ENCODE measurements at places on chromosomes 1 and 21. TPM values are rescaled to one million over a fixed set of nuclear protein-coding genes. Genes with fewer than 3 reads are reported as not detected.
A peak's percentile ranks its signal among the peaks of the same experiment; 100 is the strongest.

DNA sequence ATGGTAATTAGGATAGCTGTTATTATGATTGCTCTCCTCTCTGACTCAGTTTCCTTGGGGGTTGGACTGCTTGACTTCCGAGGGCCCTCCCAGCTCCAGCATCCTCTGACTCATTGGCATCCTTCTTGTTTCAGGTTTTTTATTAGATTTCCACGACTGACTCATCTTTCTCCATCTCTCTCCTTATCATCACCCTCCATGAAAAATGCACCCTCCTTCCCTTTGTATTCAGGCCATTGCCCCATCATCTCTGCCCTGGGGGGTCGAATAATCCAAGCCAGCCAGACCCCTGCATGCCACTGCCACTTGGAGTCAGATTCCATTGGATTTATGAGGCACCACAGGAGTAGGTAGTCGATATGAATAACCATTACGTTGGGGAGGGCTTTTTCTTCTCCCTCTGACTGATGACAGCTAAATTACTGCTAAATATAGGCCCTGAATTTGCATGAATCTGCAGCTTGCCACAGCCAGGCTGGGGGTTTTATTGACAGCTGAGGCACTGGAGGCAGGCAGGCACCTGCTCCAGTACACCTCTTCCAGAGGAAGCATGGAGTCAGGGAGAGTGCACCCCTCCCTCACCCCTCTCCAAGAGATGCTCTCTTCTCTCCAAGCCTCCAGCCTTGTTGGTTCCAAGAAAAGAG is 91.7 kb downstream of the C1orf94 start:
- no peaks in the 10 kb centered on the region for H3K36me3 ChIP-seq
- no peak for DNase-seq
- H3K27ac ChIP-seq, result no peak overlapping the region

DNA sequence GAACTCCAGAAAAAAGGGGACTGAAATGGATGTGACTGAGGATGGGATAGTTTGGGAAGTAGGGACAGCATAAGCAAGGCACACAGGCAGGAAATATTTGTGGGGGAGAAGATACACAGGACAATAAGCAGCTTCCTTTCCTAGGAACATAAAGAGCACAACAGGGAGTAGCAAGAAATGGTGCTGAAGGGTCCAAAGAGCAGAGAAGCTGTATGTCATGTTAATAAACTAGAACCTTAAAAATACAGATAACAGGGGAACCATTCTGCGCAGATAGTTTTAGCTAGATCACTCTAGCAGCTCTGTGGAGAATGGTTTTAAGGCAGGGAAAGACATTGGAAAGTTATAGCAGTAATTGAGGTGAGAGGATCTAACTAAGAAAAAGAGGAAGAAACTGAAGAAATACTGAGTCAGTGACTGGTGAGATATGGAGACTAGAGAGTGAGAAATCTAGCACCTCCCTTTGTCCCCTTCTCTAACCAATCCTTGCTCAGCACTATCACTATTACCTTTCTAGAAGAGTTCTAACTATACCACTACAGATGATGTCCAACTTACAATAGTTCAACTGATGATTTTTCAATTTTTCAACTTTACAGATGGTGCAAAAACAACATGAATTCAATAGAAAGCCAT is 95.0 kb downstream of the CDC42BPA start:
- H3K27me3 ChIP-seq, result peaks cover 23% of the 10 kb centered on the region
- H3K27ac ChIP-seq, result no peak overlapping the region
- no peaks in the 10 kb centered on the region for H3K4me1 ChIP-seq
- no peaks in the 10 kb centered on the region for H3K36me3 ChIP-seq

GRCh38 chr1:109719337-109719837 is 7.3 kb downstream of the GSTM5 start:
- DNase-seq, result no peak
- peaks cover 4% of the 10 kb centered on the region for H3K4me1 ChIP-seq
- no peaks in the 10 kb centered on the region for H3K36me3 ChIP-seq
- H3K27me3 ChIP-seq, result peaks cover 11% of the 10 kb centered on the region
- no peak overlapping the region for H3K27ac ChIP-seq
- H3K4me3 ChIP-seq, result no peak overlapping the region

DNA sequence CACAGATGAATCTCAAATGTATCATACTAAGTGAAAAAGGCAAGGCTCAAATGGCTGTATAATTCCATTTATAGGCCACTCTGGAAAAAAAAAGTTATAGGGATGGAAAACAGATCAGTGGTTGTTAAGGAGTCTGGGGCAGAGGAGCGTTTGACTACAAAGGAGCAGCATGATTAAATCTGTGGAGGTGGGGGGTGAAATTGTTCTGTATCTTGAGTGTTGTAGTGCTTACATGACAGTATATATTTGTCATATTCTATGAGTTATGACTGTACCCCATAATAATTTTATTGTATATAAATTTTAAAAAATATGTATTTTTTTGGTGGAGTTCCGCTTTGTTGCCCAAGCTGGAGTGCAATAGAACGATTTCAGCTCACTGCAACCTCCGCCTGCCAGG is 10.3 kb downstream of the TAF12 start:
- H3K27ac ChIP-seq, result no peak overlapping the region
- DNase-seq, result no peak
- no peak overlapping the region for H3K4me3 ChIP-seq
- H3K36me3 ChIP-seq, result peaks cover 5% of the 10 kb centered on the region

- no peaks in the 10 kb centered on the region for H3K36me3 ChIP-seq
- no peak overlapping the region for H3K27ac ChIP-seq
- no peak for DNase-seq
- H3K4me3 ChIP-seq, result no peak overlapping the region
- no peaks in the 10 kb centered on the region for H3K4me1 ChIP-seq
- H3K27me3 ChIP-seq, result no peaks in the 10 kb centered on the region
These were observed 158.9 kb downstream of the PRDM16 start for GRCh38 chr1:3227893-3228292.

DNA sequence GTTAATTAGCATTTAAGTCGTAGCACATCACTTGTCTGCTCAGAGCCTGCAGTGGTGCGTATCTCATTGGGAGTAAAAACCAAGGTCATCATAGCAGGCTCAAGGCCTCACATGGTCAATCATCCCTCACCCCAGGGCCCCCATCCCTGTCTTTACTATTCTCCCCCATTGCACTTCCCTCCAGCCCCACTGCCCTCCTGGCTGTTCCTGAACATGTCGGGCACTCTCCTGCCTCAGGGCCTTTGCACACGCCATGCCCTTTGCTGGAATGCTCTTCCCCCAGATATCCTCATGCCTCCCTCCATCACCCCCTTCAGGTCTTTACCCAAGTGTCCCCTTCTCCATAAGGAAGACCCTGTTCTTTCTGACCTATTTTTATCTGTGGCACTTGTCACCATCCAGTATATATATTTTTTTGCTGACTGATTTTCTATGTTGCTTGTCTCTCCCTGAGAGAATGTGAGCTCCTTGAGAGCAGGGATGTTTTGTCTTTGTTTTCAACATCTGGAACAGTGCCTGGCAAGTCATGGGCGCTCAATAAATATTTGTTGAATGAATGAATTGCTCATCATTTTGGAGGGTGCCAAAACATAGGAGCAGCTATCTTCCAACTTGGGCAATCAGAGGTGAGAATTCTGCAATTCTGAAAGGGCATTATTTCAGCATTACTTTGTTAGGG is 74.1 kb upstream of the POU3F1 start:
- no peaks in the 10 kb centered on the region for H3K36me3 ChIP-seq
- no peaks in the 10 kb centered on the region for H3K27me3 ChIP-seq
- no peaks in the 10 kb centered on the region for H3K4me1 ChIP-seq
- no peak for DNase-seq

- H3K27ac ChIP-seq, result no peak overlapping the region
- peaks cover 26% of the 10 kb centered on the region for H3K4me1 ChIP-seq
- H3K36me3 ChIP-seq, result no peaks in the 10 kb centered on the region
- no peak overlapping the region for H3K4me3 ChIP-seq
These were observed 30.1 kb upstream of the TENT5C start for GRCh38 chr1:117575586-117576225.

- no peak for DNase-seq
- no peaks in the 10 kb centered on the region for H3K36me3 ChIP-seq
- no peak overlapping the region for H3K27ac ChIP-seq
- H3K27me3 ChIP-seq, result peaks cover 19% of the 10 kb centered on the region
- H3K4me1 ChIP-seq, result no peaks in the 10 kb centered on the region
- H3K4me3 ChIP-seq, result no peak overlapping the region
These were observed 91.6 kb downstream of the RNF220 start for GRCh38 chr1:44496541-44497171.

DNA sequence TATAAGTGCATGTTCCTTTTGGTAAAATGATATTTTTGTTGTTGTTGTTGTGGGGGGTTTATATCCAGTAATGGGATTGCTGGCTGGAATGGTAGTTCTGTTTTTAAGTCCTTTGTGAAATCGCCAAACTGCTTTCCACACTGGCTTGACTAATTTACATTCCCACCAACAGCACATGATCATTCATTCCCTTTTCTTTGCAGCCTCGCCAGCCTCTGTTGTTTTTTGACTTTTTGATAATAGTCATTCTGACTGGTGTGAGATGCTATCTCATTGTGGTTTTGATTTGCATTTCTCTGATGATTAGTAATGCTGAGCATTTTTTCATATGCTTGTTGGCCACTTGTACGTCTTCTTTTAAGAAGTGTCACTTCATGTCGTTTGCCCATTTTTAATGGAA is 188.5 kb upstream of the CHRM3 start:
- no peak overlapping the region for H3K27ac ChIP-seq
- no peaks in the 10 kb centered on the region for H3K36me3 ChIP-seq
- no peaks in the 10 kb centered on the region for H3K27me3 ChIP-seq

GRCh38 chr21:35050348-35051286 is 1.5 kb upstream of the RUNX1 start:
- DNase-seq, result no peak
- peaks cover 8% of the 10 kb centered on the region for H3K36me3 ChIP-seq
- H3K27me3 ChIP-seq, result peaks cover 15% of the 10 kb centered on the region
- peaks cover 60% of the 10 kb centered on the region for H3K4me1 ChIP-seq
- H3K4me3 ChIP-seq, result peak overlapping the region; percentile 43
- peak overlapping the region; percentile 96 for H3K27ac ChIP-seq

DNA sequence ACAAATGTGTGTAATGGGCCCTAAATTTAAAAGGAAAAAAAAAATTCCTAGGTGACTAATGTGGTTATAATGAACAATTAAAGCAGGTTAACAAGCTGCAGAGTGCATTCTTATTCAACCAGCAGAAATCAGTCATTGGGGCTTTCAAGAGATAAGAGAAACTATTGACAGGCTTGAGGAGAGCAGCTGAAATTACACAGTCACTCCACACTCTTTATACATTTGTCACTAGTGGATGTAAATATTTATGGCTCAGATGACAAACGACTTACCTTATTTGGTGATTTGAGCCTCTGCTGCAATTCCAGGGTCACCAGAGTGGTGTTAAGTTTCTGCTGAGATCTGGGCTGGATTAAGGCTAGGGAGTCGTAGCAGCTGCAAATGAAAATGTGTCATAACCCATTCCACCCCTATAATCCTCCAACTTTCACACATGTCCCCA is 896.3 kb downstream of the TTLL7 start:
- no peak for DNase-seq

GRCh38 chr1:36248250-36248894 is 24.1 kb downstream of the THRAP3 start:
- H3K4me3 ChIP-seq, result no peak overlapping the region
- H3K27me3 ChIP-seq, result no peaks in the 10 kb centered on the region
- peaks cover 29% of the 10 kb centered on the region for H3K36me3 ChIP-seq
- peaks cover 28% of the 10 kb centered on the region for H3K4me1 ChIP-seq
- no peak overlapping the region for H3K27ac ChIP-seq

DNA sequence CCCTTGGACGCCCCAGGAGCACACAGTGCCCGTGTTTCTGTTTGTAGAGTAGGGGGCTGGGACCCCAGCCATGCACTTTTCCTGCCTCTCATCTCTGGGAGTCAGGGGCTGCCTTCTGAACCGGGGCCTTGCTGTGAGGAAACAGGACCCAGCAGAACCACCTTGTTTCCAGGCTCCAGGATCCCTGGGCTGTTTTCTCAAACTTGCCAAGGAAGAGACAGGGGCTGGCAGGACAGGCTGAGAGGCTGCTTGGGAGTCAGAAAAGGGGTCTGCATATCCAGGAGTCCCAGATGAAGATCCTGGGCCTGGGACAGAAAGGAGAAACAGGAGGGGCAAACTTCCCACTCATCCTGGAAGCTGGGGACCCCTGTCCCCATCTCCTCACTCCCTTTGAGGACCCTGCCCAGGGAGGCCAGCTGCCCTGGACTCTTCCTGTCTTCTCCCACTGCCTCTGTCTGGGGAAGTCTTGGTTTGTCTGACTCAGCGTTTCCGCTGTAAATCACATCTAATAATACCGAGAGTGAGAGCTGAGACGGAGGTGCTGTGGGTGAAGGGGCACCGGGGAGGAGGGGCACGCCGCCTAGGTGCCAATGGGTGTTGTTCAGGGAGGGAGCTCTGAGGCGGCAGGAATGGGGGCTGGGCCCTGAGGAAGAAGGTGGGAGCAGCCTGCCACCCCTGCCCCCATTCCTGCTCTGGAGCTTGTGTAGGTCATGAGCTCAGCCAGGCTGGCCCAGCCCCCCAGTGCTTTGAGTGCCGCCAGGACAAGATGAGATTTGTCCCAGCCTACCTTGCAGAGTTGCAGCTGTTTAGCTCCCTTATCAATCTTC is 16.7 kb downstream of the POU3F1 start:
- peak overlapping the region; percentile 39 for H3K4me3 ChIP-seq
- H3K36me3 ChIP-seq, result peaks cover 4% of the 10 kb centered on the region
- peak; percentile 86 for DNase-seq
- peak overlapping the region; percentile 82 for H3K27ac ChIP-seq

DNA sequence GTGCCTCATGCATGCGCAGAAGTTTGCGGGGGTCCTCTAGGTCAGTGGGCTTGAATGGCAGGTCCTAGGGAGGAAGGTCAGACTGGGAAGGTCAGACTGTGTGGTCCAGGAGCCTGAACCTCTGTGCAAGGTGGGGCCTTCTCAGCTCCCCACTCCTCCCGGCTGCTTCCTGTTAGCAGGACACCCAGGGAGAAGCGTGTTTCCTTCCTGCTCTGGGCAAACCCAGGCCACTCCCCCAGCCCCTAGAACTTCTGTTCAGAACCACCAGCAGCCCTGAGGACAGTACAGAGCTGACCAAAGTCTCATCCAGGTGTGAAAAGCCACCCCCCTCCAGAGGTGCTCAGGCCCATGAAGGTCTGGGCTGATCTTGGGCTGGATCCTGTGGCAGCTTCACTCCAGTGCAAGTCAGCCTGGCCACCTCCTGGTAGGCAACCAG is 29.9 kb downstream of the NAV1 start:
- H3K27me3 ChIP-seq, result no peaks in the 10 kb centered on the region
- H3K4me3 ChIP-seq, result no peak overlapping the region
- H3K4me1 ChIP-seq, result no peaks in the 10 kb centered on the region
- no peaks in the 10 kb centered on the region for H3K36me3 ChIP-seq
- no peak overlapping the region for H3K27ac ChIP-seq

GRCh38 chr1:6273380-6273891 is 12.5 kb upstream of the GPR153 start:
- no peaks in the 10 kb centered on the region for H3K36me3 ChIP-seq
- H3K4me3 ChIP-seq, result no peak overlapping the region
- no peak overlapping the region for H3K27ac ChIP-seq
- DNase-seq, result no peak

LCA5L gene
- not detected for total RNA-seq

MRPS14 gene
- total RNA-seq, result 33.5 TPM

GPATCH4 gene
- 40.5 TPM for total RNA-seq

TSPAN2 gene
- total RNA-seq, result 2.3 TPM

ANGPTL3 gene
- not detected for total RNA-seq
